ENCODE measurements at places on chromosomes 12 and 14.

DNA sequence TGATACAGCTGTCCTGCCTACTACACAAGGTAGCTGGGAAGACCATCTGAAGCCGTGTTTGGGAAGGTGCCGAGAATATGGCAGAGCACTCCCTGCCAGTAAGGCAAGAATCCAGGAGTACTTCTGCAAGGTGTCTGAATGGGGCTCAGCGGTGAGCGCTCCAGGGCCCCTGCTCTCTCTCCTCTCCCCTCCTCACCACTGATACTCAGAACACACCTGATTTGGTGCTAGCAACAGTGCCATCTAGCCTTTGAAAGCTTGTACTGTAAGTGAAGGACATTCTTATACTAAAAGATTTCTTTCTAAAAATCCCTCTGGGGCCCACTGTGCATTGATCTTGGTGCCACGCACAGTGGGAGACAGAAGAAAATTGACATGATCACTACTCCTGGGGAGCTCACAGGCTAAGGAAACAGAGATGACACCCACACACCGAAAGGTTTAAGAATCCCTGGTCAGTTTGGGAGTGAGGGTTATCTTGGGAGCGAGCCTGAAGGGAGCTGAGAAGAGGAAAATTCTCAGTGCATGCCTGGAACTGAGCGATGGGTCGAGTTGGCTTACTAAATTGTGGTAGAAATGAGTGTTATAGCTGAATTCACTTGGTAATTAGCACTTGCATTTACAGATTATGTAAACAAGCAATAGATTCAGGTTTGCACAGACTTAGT, 216.9 kb downstream of the NTF3 start:
- DNase-seq, result no peak

GRCh38 chr12:9911708-9912107, 20.5 kb downstream of the CLEC2A start:
- no peak for DNase-seq

- DNase-seq, result no peak
Measured at GRCh38 chr12:109864916-109865315, 15.4 kb downstream of the GLTP start.

GRCh38 chr12:67419810-67420209, 150.7 kb downstream of the CAND1 start:
- DNase-seq, result no peak

DNA sequence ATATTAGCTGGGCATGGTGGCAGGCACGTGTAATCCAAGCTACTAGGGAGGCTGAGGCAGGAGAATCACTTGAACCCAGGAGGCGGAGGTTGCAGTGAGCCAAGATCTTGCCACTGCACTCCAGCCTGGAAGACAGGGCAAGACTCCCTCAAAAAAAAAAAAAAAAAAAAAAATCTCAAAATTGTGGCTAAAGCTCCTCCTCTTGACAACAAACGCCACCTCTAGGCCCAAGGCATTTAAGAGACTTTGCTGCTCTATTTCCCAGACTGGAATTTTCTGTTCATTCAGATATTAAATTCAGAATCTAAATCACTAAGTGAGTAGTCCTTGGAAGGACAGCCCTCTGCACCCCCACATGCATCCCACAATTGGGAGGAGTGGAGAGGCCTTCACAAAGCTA, 1.4 kb downstream of the ZFYVE1 start:
- no peak for DNase-seq

- no peak for DNase-seq
Measured at GRCh38 chr14:24145690-24146452, 539 bp downstream of the PSME2 start.

DNA sequence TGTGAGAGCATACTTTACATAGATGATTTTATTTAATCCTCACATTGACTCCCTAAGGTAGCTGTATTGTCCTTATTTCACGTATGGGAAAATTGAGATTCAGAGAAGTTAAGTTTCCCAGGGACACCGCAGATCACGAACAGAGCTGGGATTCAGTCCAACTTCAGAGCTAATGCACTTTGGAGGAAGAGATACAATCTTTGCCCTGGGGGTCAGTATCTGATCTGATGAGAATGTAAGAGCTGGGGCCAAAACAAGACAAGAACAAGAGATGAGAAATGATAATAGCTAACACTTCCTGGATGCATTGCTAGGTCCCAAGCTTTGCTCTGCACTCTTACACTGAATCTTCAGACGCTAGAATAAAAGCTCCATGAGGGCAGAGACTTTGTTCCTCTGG, 6.0 kb upstream of the CSAD start:
- DNase-seq, result no peak

DNA sequence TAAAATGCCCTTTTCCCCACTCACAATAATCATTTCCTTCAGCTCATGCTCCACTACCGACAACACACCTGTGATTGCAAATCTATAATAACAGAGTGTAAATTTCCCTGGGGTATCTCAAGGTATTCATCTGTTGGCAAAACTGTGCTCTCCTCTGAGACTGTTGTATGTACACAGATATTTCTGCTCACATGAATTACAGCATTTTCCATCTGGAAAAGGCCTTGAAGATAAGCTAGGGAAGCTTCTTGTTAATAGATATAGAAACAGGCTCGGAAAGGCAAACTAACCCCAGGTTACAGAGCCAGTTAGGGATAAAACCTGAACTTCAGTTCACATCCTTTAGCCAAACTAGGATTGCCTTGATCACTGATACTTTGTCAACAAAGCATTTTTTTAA, 210.4 kb upstream of the KRR1 start:
- DNase-seq, result no peak

GRCh38 chr14:34331728-34332623, 130.1 kb downstream of the SPTSSA start:
- DNase-seq, result peak; percentile 39

GRCh38 chr12:57173683-57174082, 26.3 kb upstream of the LRP1-AS start:
- no peak for DNase-seq

- no peak for DNase-seq
Measured at GRCh38 chr14:57380935-57381334, 9.5 kb upstream of the NAA30 start.

DNA sequence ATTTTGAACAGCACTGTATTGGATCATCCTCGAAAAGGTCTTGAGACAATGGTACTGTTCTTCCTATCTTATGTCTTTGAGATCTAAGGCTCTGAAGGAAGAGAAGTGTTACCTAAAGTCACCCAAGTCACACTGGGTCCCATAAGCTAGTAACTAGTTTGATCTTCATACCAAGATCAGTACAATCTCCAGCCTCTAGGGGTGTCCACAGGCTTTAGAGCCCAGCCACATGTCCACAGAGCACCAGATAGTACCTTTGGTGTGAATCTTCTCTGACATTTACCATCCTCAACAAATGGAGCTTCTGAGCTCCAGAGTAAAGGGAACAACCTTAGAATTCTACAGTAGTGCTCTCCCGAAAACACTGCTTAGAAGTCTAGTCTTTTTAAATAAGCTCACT, 78.7 kb downstream of the KSR2 start:
- DNase-seq, result no peak

DNA sequence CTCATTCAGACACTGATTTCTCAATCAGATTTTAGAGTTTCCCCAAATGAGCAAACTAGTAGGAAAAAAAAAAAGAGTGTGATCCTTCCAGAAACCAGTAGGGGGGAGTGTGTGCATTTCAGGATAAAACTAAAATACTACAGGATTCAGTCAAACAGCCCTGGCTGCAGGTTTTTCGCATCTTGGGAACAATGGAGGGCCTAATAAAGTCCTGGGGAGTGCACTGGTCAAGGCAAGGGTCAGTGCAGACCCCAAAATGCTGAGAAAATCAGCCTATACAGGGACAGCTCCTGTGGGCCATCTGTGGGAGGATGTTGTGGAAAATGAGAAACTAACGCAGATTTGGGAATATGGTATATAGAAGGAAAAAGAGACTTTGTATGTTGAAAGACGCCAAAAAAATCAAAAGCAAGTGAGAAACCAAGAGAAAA, 22.2 kb upstream of the ABCD4 start:
- DNase-seq, result no peak

DNA sequence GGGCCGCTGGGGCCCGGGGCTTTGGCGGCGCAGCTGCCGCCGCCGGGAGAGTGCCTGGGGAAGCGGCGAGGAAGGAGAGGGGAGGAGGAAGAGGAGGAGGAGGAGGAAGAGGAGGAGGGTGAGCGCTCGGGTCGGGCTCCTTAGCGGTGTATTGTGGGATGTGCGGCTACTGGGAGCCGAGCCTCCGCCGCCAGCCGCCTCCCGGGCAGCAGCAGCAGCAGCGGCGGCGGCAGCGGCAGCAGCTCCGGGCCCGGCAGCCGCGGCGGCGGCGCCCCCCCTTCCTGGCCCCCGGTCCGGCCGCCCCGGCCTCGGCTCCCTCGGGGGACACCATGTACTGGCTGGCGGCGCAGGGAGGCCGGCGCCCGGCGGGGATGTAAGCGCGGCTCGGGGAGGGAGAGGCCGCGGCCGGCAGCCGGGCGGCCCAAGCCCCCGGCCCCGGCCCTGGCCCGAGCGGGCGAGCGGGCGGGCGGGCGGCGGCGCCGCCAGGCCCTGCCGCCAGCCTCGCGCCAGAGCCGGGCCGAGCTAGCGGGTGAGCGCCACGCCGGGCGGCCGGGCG, at the start of gene SETD1B:
Gene SETD1B, plus strand, starts transcription at position 149 of the 556 bp plus-strand sequence. CDS start 729 bp downstream, outside the sequence.
- DNase-seq, result no peak

DNA sequence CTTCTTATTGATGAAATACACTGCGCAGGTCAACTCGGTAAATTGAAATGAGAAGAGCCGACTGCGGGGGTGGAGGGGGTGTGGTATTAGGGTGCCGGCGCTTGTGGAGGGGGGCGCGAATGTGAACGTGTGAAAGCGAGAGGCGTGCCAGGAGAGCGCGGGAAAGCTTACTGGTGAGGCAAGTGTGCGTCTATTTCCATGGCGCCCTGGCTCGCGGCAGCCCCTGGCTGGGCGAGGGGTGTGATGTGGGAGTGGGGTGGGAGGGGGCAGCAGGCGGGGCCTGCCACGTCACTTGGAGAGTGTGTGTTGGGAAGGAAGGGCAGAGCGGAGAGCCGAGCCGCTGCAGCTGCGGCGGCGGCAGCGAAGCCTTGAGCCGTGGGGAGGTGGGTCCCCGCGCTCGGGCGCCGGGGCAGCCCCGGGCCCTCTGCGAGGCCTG, 88.8 kb downstream of the GALNT8 start:
- DNase-seq, result no peak

GRCh38 chr14:94158239-94158883, 15.8 kb upstream of the PPP4R4 start:
- no peak for DNase-seq

DNA sequence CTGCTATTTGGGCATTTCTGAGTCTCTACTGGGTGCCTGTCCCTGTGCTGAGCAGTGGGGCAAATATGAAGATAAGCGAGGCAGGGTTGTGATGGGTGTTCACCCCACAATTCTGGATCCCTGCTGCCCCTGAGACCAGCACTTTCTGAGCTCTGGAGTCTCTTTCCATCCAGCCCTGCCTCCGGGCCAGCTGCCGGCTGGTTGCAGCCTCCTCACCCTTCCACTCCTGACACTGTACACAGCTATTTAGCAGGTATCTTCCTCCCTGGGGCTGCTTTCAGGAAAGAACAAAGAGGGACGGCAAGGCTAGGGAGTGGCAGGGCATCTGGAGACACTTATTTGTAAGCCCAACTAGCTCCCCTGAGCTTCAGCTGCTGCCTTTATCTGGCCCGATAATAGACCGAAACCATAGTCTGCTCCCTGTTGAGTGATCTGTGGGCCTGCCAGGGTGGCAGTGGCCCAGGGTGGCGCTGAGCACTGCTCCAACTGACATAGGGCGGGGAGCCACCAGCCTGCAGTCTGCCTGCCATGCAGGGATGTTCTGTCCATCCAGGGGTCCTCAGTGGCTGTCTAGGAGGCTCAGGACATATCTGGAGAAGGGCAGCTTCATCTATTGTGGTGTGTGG, 7.6 kb upstream of the KRT80 start:
- no peak for DNase-seq

DNA sequence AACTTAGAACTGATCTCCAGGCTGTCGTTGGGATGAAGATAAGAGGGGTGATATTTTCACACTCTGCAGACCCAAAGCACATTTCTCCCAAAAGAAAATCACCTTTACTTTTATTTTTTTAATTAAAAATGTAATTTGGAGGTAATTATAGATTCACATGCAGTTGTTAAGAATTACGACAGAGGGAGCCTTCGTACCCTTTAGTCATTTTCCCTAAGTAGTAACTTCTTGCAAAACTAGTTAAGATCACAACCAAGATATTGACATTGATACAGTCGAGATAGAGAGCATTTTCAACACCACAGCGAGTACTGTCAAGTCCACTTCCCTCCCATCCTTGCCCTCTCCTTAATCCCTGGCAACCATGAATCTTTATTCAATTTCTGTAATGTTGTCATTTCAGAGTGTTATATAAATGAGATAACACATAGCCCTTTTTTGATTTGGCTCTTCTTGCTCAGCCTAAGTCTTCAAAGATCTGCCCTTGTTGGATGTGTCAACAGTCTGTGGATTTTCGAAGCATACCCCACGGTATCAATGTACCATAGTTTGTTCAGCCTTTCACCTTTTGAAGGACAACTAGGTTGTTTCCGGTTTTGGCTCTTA, 39.6 kb downstream of the DNAH10 start:
- DNase-seq, result no peak

GRCh38 chr12:106901276-106901675, 54.4 kb upstream of the TMEM263 start:
- DNase-seq, result no peak

DNA sequence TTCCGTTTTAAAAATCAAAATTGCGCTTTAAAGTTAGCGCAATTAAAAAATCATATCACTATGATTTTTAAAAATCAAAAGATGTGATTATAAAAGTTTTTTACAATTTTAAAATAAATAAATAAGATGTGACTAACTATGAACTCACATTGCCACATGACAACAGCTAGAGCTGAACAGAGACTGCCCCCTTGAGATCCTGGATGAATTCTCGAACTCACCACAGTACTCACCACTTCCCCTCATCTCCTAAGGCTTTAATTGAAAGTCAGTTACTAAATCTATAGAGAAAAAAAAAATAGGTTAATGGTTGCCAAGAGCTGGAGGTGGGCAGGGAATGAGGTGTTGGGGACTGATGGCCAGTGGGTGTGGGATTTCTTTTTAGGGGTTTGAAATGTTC, 384.2 kb downstream of the ZFP36L1 start:
- DNase-seq, result no peak

- no peak for DNase-seq
Measured at GRCh38 chr12:54306925-54307741, 6.3 kb upstream of the NFE2 start.

GRCh38 chr12:11749943-11750690, 100.6 kb downstream of the ETV6 start:
- DNase-seq, result no peak

DNA sequence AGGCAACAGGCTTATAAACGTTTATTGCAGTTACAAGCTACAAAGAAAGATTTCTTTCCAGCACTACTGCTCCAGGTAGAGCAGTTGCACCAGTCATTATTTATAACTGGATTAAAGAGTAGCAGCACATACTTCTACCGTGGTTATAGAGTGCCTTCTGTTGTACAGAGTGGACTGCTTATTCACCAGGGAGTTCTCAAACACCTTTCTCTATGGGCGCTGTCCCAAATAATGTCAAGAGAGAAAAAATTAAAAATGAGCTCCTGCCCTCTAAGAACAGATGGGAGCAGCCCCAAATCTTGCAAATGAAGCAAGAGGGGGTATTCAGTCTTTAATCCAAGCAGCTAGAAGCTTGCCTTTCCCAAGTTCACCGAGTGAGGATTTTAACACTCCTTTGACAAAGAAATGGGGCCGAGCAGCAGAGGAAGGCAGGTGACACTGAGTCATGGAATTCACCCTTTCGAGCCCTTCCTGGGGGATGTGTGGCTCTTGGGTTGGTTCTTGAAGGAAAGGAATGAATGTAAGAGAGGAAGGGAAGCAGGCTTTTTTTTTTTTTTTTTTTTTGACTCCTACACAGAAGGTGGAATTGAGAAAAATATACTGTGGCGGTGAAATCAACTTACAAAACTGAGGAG, 181.2 kb downstream of the PRKCH start:
- no peak for DNase-seq

Measured in stimulated activated CD8-positive, alpha-beta memory T cell treated with anti-CD3 and anti-CD28 coated beads, Interleukin-12 subunit alpha, Interleukin-12 subunit beta, amount 100 ng/mL, for 1 hour (primary cell).